ENCODE measurements at places on chromosomes 6 and 20.

DNA sequence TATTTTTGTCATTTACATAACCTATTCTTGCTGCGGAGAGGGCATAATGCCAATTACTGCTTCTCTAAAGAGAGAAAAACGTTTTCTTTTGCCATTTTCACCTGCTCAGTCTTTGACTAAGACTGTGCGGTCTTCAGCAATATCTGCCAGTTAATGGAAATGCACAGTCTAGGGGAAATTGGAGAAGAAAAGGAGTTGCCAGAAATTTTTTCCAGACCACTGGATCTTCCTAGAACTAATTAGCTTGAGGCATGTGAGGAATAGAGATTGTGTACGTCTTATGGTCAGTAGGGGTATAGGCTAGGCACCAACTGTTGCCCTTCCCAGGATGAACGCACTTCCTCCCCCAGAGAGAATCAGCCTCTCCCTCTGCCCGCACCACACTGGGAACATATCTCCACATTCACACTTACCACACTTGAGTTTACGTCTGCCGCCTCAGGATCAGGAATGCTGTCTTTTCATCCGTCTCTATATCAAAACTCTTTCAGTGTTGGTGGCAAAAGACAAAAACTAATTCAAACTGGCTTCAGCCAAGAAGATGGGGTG is 67.9 kb upstream of the E2F3 start:
- DNase-seq, result no peak

- no peak for DNase-seq
Observed at GRCh38 chr20:59667131-59667530, 62.8 kb downstream of the PHACTR3 start.

DNA sequence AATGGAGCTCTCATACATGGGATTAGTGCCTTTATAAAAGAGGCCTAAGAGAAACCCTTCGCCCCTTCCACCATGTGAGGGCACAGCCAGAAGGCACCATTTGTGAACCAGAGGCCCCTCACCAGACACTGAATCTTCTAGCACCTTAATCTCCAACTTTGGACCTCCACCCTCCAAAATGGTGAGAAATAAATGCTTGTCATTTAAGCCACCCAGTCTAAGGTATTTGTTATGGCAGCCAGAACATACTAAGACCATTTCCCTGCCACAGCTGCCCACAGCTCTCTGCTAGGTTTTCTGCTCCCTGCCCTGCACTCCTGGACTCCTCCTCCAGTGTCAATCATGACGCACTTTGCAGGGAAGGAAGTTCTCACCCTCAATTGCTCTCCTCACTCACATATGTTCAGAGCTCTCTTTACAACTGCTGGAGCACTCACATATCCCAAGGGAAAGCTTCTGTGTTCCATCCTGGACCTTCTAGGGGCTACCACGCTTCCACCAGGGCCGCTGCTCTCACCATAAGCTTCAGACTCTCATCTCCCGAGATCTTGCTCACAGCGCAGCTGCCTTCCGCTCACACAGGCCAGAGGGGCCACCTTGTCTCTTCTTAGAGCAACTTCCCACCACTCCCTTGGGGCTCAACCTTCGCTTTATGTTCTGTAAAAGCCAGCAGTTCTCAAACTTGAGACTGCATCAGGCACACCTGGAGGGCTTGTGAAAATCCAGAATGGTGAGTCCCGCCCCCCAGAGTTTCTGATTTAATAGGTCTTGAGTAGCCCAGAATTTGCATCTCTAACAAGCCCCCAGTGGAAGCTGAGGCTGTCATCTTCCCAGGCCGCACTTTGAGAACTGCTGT is 1.6 kb upstream of the LY86 start:
- DNase-seq, result no peak

DNA sequence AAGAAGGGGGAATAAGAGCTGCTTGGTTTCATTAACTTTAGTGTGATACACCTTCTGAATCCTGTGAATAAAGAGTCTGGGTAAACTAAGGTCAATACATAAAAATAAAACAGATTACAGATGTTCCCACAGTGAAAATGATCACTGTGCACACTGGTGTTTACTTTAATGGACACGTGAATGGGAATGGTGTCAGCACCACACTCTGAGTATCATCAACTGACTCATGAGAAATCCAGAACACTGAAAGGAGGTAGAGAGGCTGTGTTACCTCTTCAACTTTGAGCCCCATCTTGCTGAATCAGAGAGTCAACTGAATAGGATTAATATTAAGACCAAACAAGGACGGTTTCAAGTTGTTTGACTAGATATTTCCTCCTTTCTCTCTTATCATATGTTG is 75.0 kb downstream of the ELOVL4 start:
- DNase-seq, result no peak

- no peak for DNase-seq
Observed at GRCh38 chr6:36118550-36119107, 11.7 kb upstream of the MAPK13 start.

GRCh38 chr20:62685781-62686555 is 22.7 kb upstream of the NTSR1 start:
- DNase-seq, result no peak

DNA sequence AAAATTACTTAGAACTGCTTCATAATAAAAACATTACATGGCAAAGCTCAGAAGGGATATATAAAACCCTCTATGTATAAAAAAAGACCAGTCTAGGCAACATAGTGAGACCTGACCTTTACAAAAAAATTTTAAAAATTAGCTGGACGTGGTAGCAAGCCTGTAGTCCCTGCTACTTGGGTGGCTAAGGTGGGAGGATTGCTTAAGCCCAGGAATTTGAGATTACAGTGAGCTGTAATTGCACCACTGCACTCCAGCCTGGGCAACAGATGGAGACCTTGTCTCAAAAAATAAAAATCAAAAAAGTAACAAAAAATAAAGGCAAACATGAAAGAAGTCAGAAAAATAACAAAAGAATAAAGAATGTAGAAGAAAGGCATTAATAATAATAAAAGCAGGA is 21.5 kb upstream of the TPD52L1 start:
- DNase-seq, result no peak

DNA sequence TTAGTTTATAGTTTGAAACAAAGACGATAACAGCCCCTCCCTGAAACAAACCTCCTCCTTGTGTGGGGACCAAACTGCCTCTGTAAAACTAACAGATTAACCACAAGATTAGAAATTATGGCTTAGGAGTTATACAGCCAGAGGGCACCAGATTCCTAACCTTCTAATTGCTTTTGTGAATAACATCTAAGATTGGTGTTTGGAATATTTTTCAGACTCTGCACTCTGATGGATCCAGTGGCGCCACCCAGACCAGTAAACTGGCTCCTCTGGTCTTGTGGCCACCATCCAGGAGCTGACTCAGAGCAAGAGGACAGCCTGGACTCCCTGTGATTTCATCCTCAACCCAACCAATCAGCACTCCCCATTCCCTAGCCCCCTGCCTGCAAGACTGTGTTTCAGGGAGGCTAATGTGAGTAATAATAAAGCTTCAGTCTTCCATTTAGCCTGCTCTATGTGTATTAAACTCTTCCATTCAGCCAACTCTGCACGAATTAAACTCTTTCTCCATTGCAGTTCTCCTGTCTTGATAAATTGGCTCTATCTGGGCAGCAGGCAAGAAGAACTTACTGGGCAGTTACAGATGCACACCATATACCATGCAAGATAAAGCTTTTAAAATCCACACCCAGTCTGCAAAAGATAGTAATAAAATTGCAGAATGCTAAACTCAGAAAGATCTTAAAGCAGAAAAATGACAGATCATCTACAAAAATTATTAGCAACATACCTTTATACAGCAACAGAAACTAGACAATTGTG is 58.5 kb upstream of the SLC22A16 start:
- no peak for DNase-seq

DNA sequence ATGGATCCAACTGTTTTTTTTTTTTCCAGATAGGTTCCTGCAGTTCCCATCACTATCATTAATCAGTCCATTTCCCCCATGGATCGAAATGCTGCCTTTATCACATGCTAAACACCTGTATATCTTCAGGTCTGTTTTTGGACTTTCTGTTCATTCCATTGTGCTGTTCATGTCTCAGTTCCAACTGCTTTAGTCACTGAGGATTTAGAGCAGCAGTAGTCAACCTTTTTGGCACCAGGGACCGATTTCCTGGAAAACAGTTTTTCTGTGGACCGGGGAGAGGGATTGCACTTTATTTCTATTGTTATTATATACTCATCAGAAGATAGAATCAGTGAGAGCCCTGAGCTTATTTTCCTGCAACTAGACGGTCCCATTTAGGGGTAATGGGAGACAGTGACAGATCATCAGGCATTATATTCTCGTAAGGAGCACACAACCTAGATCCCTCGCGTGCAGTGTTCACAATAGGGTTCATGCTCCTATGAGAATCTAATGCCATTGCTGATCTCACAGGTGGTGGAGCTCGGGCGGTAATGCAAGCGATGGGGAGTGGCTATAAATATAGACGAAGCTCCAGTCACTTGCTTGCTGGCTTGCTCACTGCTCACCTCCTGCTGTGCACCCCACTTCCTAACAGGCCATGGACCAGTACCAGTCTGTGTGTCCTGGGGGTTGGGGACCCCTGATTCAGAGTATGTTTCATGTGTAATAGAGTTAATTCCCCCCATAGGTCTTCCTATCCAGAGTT is 46.0 kb downstream of the CAP2 start:
- no peak for DNase-seq

GRCh38 chr20:61698598-61699494 is 366.8 kb downstream of the TAF4 start:
- no peak for DNase-seq

DNA sequence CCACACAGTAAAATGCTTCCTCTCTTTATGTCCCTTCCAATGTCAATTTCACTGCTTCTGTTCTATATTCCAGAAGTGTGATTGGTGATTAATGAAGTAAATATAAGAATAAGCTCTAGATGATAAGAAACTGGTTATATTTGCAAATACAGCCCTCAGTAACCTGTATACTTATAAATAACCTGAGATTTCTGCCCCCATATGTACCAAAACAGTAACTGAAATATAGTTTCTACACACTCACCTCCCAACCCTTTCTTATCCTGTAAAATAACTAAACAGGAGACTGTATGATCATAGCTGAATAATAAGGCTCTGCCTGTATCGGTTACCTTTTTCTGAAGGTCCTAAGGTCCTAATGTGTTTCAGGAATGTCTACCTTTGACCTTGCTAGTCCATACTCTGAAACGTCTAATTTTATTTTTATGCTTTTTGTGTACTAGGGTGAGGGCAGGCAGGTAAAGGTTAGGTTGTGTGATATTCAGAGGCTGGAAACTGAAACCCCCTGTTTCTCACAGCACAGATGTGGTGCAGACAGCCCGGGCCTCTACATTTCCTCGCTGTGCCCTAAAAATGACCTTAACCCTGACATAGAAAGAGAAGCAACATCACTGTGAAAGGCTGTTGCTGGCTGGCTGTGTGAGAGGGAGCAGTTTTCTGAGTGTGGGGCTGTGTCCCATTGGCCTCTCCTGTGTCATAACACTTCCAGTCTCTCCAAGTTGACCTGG is 378.8 kb downstream of the CENPW start:
- DNase-seq, result no peak

GRCh38 chr6:52666071-52666470 is 4.8 kb upstream of the TMEM14A start:
- no peak for DNase-seq

- no peak for DNase-seq
Observed at GRCh38 chr6:113160306-113161017, 696.7 kb upstream of the MARCKS start.

- no peak for DNase-seq
Observed at GRCh38 chr20:35146299-35146919, 727 bp downstream of the EDEM2 start.

GRCh38 chr20:11832397-11832796 is 85.3 kb upstream of the BTBD3 start:
- DNase-seq, result no peak

GRCh38 chr6:112649853-112650252 is 302.7 kb downstream of the RFPL4B start:
- DNase-seq, result no peak

DNA sequence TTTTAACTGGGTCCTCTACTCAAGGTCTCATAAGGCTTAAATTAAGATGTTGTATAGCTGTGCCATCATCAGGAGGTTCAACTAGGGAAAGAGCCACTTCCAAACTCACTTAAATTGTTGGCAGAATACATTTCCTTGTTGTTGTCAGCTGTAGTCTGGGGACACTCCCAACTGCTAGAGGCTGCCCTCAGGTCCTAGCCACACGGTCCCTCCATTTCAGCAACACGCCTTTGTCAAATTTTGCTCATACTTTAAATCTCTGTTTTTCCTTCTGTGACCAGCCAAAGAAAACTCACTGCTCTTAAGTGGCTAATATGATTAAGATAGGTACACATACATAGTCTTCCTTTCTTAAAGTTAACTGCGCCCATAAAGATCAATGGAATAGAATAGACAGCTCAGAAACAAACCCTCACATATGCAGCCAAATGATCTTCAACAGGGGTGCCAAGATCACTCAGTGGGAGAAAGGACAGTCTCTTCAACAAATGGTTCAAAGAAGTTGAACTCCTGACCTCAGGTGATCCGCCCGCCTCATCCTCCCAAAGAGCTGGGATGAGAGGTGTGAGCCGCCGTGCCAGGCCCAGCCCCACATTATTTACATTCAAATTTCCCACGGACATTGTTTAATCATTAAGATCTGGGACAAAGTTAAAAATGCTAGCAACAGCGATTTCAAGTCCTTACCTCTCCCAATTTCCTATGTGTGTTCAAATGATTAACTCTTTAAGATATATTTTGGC is 76.4 kb upstream of the ELOVL5 start:
- no peak for DNase-seq

GRCh38 chr6:167699141-167699931 is 127.4 kb upstream of the AFDN start:
- DNase-seq, result no peak

- DNase-seq, result no peak
Observed at GRCh38 chr20:41318271-41318649, 729 bp upstream of the ZHX3 start.

- DNase-seq, result no peak
Observed at GRCh38 chr6:28841290-28841689, 82.5 kb downstream of the TRIM27 start.

DNA sequence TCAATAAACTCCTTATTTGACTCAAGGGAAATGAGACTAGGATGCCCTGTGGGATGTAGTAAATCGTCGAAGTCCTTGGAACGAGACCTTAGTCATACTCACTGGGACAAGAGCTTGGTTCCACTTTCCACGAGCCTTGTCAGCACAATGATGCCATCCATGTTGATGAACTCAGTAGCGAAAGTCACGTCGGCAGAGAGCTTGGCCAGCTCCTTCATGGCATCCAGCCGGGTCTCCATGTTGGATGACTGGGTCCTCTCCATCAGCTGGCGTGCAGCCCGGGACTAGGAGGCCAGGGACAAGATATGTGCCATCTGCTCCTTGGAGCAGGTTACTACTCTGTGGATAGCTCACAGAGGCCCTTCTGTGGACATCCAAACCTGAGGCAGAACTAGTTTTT is 17.5 kb downstream of the ELMO2 start:
- DNase-seq, result no peak

DNA sequence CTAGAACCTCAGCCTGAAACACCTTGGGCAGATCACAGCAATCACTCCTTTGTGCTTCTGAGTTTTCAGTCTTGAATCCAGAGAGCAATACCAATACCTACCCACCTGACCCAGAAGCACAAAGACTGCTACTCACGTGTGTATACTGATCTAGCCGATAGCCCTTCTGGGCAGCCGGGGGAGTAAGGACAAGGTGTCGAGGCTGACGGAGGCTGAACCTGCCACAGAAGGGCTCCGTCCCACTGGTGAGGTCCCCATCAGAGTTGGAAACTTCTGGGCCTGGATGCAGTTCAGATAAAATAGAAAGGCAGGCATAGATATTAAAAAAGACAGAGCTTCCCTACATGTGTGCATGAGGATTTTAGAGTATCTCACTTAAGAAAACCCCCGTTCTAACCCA is 32.0 kb downstream of the PKHD1 start:
- no peak for DNase-seq

All from anterior cingulate cortex (tissue), 58 donors.